ENCODE measurements at places on chromosomes 12 and 14. TPM values are rescaled to one million over a fixed set of nuclear protein-coding genes. Genes with fewer than 3 reads are reported as not detected.

Gene COX8C
- total RNA-seq, result not detected

Gene MYO1H
- not detected for total RNA-seq

Gene LYZ
- not detected for total RNA-seq

Gene REP15
- 5.4 TPM for total RNA-seq

All from dermis microvascular lymphatic vessel endothelial cell (primary cell).